ENCODE measurements at places on chromosomes 16 and 17. TPM values are rescaled to one million over a fixed set of nuclear protein-coding genes. Genes with fewer than 3 reads are reported as not detected.

The RGS9 gene
- 1.1 TPM for total RNA-seq

The SPATA32 gene
- not detected for total RNA-seq

The LPCAT2 gene
- 30.2 TPM for total RNA-seq

The WFDC1 gene
- total RNA-seq, result 0.47 TPM

The C16orf92 gene
- total RNA-seq, result not detected

The CRHR1 gene
- not detected for total RNA-seq

The PRSS8 gene
- total RNA-seq, result not detected

The CDRT15L2 gene
- total RNA-seq, result not detected

The YBX2 gene
- total RNA-seq, result not detected

The PIK3R5 gene
- total RNA-seq, result not detected

The PRAC2 gene
- total RNA-seq, result not detected

The ABCA9 gene
- 14.1 TPM for total RNA-seq

The SGCA gene
- 8.4 TPM for total RNA-seq

The TPSG1 gene
- not detected for total RNA-seq

The KIF19 gene
- not detected for total RNA-seq

The IGSF6 gene
- not detected for total RNA-seq

The LYRM9 gene
- 3.2 TPM for total RNA-seq

The ITFG1 gene
- 31.2 TPM for total RNA-seq

The CLDN9 gene
- total RNA-seq, result not detected

The OTOP3 gene
- not detected for total RNA-seq

The ITGAX gene
- total RNA-seq, result not detected

The RPS2 gene
- 3,947 TPM for total RNA-seq

The EME1 gene
- 2.6 TPM for total RNA-seq

The ATP2A1 gene
- total RNA-seq, result 0.08 TPM

The AOC3 gene
- total RNA-seq, result 0.23 TPM

The UMOD gene
- total RNA-seq, result not detected

The RAC3 gene
- total RNA-seq, result 6.3 TPM

The CYBA gene
- total RNA-seq, result 369 TPM

The HOXB13 gene
- total RNA-seq, result not detected

The PIGW gene
- 0.70 TPM for total RNA-seq

The PRSS22 gene
- not detected for total RNA-seq

The PIRT gene
- not detected for total RNA-seq

Data from smooth muscle cell of the coronary artery (primary cell).